ENCODE measurements at places on chromosomes 7 and 10. TPM values are rescaled to one million over a fixed set of nuclear protein-coding genes. Genes with fewer than 3 reads are reported as not detected.

STAG3 gene
- 0.69 TPM for total RNA-seq

BLNK gene
- total RNA-seq: 0.12 TPM

PIP gene
- not detected for total RNA-seq

HSPA14 gene
- total RNA-seq: 17.7 TPM

SMO gene
- 25.5 TPM for total RNA-seq

CUBN gene
- under 0.01 TPM for total RNA-seq

CFTR gene
- 0.29 TPM for total RNA-seq

GTF2I gene
- total RNA-seq: 84.1 TPM

ZNF853 gene
- 5.6 TPM for total RNA-seq

SPDYE1 gene
- not detected for total RNA-seq

LIPJ gene
- not detected for total RNA-seq

LIPF gene
- not detected for total RNA-seq
